ENCODE measurements at places on chromosomes 7 and 10. TPM values are rescaled to one million over a fixed set of nuclear protein-coding genes. Genes with fewer than 3 reads are reported as not detected.

The STEAP2 gene
- 5.9 TPM for polyA plus RNA-seq

The TIAL1 gene
- polyA plus RNA-seq, result 85.1 TPM

The LIPM gene
- polyA plus RNA-seq, result not detected

The TMEM26 gene
- 0.24 TPM for polyA plus RNA-seq

Data from neural cell (in vitro differentiated cells).